ENCODE measurements at places on chromosomes 7 and 10.
A peak's percentile ranks its signal among the peaks of the same experiment; 100 is the strongest.

DNA sequence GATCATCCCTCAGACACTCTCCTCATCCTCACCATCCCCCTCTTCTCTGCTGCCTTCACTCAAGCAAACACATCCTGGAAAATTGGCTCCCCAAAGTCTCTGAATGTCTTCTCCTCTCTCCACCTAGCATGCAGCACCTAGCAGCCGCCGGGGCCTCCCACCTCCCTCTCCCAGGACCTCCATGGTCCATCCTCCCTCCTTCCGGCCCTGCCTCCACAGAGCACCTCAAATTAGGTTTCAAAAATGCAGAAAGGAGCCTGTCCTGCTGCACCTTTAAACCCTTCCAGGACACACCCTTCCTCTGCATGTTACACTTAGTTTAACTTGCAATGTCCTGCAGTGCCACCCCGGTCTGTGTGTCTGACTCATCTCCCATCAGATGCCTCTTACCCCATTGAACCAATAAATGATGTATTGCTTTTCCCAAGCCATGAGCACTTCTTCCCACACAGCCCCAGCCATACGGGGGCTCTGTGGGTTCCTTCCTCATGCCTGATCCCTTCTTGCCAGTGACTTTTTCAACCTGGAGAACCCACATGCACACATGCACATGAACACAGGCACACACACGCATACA, 582.5 kb upstream of the MGMT start:
- no peak for DNase-seq

DNA sequence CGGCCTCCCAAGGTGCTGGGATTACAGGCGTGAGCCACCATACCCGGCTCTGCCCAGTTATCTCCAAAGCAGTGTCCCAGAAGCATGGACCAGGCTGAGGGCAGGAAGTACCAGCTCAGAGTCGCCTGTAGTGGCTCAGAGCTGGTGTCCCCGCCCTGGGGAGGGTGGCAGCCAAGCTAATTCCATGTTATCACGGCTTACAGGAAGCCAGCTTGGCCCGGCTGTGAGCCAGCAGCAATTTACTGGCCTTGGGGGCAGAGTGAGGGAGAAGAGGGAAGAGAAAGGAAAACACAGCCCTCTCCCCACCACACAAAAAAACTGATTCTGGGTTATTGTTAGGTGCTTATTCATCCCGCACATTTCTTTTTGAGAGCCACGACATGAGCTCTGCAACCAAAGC, 88.1 kb downstream of the HIP1 start:
- DNase-seq = no peak

DNA sequence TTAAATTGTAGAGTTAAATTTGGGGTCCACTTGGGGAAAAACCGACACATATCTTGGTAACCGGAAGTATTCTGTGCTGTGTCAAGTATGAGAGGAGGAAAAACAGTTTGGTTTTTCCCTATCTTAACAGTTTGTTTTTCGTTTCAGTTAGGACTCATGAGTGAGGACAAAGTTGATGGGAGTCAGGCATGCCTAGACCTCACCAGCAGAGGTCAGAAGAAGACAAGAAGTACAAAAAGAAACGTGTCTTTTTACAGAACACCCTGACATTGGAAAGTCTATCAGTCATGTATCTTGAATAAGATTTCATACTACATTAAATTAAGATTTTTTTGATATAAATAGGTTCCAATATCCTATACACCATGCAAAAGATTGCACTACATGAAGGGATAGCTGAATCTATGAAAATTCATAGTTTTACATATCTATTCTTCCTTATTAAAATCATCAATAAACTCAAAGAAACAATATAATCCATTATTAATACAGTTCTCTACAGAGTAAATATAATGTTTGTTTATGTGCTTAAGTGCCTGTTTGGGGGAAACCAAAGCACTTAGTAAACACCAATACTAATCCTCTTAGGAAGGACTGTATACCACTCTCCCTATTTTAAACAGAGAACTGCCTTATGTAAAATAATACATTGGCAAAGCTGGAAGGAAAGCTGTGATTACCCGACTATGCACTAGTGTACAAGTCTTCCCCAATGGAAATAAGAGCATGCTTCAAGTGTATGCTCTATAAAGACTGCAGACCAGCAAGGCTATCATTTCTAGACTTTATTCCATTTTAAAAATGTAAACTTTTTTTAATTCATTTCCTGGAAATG, 95.6 kb downstream of the USP6NL start:
- DNase-seq = peak; percentile 0

- DNase-seq = no peak
Observed at GRCh38 chr10:74373059-74373458, 222.0 kb downstream of the ADK start.

GRCh38 chr7:28957064-28957750, 923 bp downstream of the TRIL start:
- peak; percentile 83 for DNase-seq

DNA sequence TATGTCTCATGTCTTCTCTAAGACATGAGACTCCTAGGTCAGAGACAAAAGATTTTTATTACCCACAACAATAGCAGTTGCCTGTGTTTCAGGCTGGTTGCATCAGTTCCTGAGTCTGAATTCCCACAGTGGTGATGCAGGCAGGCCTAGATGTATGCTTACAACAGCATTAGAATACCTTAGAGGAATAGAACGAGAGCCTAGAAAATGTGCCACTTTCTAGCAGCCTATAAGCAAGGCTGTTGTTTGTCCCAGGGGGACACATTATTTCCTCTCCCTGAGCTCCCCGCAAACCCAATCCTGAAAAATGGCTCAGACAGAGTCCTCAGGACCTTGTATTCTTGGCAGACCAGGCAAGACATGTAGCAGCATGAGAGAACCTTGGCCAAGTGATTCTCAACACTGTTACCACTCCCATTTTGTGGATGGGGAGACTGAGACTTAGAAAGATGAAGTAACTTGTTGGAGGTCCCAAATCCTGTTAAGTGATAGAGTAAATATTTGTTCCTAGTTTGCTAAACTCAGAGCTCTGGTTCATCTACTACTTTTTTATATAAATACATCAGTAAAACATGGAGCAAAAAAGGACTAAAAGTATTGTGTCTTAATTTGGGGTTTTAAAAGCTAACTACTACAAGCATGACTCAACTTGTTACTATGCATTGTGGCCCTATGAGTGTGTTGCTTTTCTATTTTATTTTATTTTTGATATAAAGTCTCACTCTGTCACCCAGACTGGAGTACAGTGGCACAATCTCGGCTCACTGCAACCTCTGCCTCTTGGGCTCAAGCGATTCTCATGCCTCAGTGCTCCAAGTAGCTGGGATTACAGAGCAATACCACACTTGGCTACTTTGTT, 14.2 kb downstream of the VTI1A start:
- DNase-seq = no peak

DNA sequence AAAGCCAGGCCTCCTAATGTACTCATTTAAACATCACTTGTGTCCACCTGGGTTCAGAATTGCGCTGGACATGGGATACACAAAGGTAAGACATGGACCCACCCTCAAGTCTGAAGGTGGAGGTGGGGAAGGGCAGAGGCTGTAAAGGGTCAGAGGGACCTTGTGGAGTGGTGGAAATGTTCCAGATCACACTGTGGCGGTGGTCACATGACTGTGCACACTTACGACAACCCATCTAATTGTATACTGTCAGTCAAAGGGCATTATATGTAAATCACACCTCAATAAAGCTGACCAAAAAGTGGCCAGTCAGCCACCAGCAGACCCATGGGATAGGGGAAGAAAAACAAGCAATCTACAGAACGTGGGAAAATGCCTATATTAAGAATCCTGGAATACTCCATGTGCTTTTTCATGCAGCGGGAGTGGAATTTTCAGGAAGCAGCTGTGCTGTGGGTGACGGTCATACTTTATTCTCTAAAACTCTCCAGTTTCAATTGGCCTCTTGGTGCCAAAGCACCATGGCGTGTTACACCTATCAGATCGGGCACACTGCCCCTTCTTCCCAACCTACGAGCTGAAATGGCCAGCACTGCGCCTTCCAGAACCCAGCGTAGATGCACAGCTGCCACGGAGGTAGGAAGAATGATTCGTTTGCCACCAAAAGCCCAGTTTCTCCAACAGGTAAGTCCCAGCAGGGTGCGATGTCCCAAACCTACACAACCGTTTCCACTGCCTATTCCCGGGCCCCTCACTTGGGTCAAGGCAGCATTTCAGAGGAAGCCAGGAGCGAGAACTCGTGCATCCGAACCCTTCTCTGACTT, 69.8 kb downstream of the PRKAG2 start:
- DNase-seq = no peak

DNA sequence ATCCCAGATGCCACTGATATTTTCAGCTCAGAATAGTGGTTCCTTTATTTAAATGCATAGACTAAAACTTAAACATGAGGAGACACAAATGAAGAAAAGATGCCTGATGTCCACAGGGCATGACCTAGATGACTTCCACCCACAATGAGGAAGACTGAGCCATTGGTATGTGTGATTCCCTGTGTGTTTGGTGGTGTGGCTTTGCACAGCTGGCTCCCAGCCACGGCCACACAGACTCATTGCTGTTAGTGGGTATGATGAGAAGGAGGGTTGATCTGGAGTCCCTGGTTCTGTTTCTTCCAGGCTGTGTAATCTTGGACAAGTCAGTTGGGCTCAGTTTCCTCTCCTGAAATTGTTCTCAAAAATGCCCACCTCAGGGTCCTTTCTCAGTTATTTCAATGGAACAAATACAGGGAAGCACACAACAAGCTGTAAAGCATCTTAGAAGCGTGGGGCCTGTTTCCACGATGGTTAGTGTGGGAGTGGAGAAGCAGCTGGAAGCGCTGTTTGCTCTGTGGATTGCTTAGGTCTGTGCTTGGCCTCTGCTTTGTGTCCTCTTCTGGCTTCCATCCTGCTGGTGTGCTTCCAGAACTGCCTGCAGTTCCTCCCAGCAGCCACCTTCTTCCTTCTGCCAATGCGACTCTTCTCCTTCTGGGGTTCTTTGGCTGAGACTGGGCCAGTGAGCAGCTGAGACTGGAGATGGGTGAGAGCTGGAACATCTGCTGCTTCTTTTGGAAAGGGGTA, 303.7 kb downstream of the BMPER start:
- no peak for DNase-seq

Data from DMS153 (cell line).